Gastrocnemius medialis (tissue), 4 donors: ENCODE measurements at places on chromosomes 6 and 20. TPM values are rescaled to one million over a fixed set of nuclear protein-coding genes. Genes with fewer than 3 reads are reported as not detected.

The C2 gene
- total RNA-seq = 3.9 TPM

DNA sequence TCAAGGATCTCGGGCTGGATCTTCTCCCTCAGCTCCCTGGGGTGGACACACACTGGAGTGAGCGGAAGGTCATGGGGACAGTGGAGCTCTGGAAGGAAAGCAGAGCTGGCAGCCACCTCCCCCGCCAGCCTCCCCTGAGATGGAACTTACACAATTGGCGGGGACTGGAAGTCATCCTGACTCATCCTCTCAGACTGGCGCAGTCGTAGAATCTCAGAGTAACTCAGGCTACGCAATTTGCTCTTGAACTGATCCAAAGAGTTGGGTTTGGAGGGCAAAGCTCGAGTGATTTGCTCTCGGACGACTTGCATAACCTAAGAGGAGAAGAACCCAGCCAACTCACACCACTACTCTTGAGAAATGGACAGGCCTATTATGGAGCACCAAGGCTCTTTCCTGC, 34.8 kb downstream of the ELMO2 start:
- DNase-seq = peak; percentile 57

DNA sequence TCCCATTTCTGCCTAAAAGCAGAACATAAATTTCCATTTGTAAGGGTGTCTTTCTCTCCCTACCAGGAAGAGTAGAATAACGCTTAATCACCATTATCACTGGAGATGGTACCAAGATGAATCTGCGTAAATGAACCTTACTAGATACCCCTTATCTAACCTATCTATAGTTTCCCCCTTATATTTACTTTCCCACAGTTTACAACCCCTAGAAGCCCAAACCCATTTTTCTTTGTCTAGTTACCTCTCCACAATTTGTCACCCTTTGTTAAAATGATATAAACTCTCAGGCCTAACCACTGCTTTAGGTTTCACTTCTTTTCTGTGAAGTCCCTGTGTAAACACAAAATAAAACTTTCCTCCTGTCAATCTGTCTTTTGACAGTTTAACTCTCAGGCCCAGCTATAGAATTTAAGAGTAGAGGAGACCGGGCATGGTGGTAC, 45.5 kb downstream of the PCNA start:
- DNase-seq = no peak

DNA sequence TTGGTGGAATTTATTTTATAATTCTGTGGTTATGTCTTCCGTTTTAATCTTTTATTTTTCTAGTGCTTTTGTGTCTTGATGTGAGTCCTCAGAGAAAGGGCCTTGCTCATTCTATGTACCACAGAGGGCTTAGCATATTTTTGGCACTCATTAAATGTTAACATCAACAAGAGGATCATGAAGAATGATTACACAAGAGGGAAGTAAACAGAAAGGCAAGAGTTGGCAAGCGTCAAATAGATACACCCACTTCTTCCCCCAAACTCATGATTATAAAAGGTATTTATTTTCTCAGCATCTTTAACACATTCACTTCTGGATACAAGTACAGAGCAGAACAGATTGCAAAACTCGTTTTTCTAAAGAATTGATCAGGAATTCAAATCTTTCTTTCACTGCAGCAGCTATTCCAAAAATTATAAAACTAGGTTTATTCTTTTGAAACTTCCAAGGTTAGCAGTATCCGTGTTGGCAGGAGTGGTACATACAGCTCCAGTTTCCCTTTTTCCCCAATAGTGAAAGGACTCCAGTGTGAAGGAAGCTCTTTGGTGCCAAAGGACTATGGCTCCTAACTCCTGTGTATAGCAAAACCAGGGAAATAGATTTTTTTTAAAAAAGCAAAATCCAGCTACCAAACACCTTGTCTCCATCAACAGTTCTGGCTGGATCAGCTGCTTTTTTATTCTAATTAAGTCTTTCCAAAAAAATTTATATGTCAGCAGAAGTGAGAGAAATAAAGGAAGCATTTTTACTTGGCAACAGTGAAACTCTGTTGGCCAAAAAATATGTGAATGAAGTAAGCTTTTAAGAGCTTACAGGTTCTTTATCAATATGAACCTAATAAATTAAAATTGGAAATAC, 221.9 kb downstream of the ADGRG6 start:
- no peak for DNase-seq
